Temporal lobe (tissue), 4 donors: ENCODE measurements at places on chromosomes 3 and 15. TPM values are rescaled to one million over a fixed set of nuclear protein-coding genes. Genes with fewer than 3 reads are reported as not detected.

Gene LRRC31
- not detected for total RNA-seq

Gene KNG1
- total RNA-seq: not detected

Gene CCR9
- not detected for total RNA-seq

Gene HCLS1
- total RNA-seq: 0.74 TPM
